ENCODE measurements at places on chromosomes 4 and X.

DNA sequence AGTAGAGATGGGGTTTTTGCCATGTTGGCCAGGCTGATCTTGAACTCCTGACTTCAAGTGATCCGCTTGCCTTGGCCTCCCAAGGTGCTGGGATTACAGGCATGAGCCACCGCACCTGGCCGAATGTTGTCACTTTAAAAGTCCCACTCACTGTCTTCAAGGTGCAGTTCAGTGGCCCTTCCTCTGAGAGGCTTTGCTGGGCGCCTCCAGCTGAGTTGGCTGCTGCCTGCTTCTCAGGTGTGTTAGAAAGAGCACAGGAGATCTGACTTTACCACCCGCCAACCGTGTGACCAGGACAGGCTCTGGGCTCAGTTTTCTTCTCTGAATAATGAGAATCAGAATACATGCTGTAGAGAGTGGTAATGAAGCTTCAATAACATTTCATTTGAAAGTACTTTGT lies 207.4 kb downstream of the CEP135 start:
- DNase-seq = no peak

GRCh38 chr4:40258627-40259026 lies 61.8 kb downstream of the RHOH start:
- no peak for DNase-seq

DNA sequence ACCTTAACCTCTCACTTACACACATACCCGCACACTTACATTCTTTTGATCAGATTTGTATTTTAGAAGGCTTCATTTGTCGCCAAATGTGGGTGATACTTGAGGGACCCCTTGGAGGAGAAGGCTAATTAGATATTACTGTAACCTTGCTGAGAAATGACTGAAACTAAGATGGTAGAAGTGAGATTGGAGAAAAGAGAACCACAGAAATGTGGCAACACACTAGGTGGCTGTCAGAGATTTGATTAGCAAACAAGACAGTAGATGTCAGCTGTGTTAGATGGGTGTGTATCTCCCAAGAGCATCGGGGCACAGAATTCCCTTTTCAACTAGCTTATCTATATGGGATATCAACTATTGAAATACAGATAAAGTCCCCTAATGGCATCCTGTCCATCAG lies 149.3 kb upstream of the FABP2 start:
- DNase-seq = no peak

GRCh38 chr4:76494871-76495590 lies 60.0 kb downstream of the SHROOM3 start:
- no peak for DNase-seq
